ENCODE measurements at places on chromosomes 16 and 17.

DNA sequence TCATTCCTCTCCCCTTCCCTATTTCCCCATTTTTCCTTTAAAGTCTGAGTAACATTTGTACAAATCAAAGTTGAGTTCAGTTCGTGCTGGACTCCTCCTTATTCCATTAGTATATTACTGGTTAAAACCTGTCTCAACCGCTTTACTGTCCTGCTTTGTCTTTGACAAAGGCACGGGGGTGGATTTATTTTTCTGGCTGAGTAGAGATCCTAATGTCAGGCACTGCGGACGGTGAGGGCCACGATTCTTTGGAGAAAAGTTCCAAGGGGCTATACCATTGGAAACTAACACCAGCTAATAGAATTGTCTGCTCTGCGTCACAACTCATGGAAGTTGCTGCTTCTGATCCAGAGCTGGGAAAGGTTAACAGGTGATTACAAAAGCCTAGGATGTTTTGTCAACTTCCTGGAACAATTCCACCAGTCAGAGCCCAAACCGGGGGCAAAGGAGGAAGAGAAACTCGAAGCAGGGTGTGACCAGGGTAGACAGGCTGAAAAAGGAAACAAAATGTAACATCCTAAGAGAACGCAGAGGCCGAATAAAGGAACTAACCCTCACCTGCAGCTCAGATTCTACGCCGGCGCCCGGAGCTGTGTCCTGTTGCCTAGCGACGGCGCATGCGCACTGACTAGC, 12.4 kb downstream of the TAT start:
- peak; percentile 20 for DNase-seq

GRCh38 chr16:6111390-6111789, 1013.8 kb upstream of the EEF2KMT start:
- DNase-seq, result no peak

- DNase-seq, result no peak
Measured at GRCh38 chr16:1977875-1978268, 3.4 kb downstream of the NOXO1 start.

GRCh38 chr16:66509576-66509975, 40.3 kb downstream of the TK2 start:
- DNase-seq, result no peak

DNA sequence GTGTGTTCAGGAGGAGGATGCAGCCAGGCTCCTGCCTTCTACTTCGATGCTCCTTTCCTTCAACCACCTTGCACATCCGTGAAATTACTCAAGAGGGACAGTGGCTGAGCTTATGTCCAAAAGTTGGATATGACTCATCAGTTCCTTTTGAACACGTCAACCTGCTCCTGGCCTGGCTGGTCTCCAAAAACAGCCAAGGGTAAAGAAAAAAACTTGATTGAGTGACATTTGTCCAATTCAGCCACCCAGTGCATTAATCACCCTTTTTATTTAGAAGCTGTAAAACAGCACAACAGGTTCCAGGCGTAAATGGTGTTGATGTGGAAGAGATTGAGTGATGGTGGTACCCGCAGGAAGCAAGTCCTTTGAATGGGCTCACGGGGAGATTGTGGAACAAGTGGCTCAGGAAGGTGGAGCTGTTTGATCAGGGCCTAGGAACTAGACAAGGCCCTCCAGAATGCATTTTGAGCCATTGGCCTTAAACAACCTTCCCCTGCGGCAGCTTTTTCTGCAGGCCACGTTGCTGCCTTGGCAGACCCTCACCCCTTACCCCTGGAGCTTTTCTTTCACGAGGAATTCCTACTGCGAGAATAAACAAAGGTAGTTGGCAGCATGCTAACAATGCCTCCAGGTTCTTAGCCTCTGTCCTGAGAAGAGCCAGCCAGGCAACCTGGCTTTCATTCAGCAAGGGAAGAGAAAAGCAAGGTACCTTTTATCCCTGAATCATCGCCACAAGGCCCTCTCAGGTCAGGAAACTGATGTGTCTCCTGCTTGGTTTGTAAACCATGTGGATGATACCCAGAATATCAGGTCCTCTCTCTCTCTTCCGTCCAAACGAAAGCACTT, 173.3 kb upstream of the CACNG5 start:
- no peak for DNase-seq

DNA sequence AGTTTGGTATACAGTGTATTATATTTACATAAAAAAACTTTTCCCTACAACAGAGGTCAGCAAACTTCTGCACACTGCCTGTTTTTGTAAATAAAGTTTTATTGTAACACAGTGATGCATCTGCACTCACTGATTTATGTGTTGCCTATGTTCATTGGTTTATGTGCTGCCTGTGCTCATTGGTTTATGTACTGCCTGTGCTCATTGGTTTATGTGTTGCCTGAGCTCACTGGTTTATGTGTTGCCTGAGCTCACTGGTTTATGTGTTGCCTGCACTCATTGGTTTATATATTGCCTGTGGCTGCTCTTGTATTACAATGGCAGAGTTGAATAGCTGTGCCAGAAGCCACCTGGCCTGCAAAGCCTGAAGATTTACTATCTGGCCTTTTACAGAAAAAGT, 81.6 kb downstream of the MYH11 start:
- peak; percentile 36 for DNase-seq

- DNase-seq, result no peak
Measured at GRCh38 chr17:19654896-19655295, 6.3 kb downstream of the ALDH3A2 start.

- peak; percentile 43 for DNase-seq
Measured at GRCh38 chr16:82631701-82632685, 5.2 kb downstream of the CDH13 start.

- DNase-seq, result no peak
Measured at GRCh38 chr17:80006339-80006720, 29.3 kb downstream of the TBC1D16 start.

DNA sequence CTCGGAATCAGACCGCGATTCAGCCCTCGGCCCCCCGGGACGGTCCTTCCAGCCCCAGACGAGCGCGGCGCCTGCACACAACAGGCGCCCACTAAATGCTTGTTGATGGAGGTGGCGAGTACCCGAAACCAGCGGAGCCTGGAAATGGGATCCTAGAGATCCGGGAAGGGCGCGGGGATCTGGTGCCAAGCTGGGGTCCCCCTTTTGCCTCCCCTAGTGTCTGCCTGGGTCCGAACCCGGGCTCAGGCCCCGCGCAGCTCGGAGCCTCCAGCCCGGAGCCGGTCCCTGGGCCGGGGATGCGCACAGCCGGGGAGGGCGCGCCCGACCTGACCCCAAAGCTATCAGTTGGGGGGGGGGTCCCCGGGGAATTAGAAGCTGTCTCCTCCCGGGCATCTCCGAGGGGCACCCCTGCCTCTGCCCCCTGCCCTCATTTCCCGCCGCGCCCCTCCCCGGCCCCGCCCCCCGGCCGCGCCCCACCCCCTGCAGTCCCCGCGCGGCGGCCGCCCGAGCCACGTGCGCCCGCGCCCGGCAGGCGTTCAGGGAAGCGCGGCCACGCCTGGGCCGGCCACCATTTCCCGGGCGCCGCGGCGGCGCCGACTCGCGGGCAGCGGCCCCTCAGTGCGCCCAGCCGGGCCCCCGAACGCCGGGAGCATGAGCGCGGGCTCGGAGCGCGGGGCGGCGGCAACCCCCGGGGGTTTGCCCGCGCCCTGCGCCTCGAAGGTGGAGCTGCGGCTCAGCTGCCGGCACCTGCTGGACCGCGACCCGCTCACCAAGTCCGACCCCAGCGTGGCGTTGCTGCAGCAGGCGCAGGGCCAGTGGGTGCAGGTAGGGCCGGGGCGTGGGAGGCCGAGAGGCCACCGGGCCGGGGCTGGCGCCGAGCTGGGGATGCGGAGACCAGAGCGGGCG, at the start of gene CPNE7:
Gene CPNE7 (plus strand): TSS at position 512 of the 906 bp plus-strand sequence. CDS start 140 bp downstream, at position 652.
- DNase-seq, result peak; percentile 76

- peak; percentile 36 for DNase-seq
Measured at GRCh38 chr17:76725580-76726230, 701 bp downstream of the JMJD6 start.

- no peak for DNase-seq
Measured at GRCh38 chr16:16176328-16176727, 47.0 kb downstream of the ABCC6 start.

DNA sequence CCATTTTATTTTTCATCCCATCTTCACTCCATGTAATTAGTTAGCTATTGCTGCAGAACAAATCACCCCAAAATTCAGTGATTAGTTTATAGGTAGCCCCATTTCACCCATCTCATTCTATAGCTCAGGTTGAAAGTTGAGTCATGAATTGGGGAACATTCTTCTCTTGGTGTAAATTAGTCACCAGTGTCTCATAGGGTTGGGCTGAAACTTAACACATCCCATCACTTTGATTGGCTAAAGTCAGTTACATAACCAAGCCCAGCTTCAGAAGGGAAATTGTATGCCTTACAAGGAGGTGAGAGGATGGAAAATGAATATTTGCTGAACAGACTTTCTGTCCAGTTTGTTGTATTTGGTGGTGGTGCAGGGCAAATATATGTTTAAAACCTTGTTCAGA, 477.5 kb downstream of the WWOX start:
- DNase-seq, result no peak

DNA sequence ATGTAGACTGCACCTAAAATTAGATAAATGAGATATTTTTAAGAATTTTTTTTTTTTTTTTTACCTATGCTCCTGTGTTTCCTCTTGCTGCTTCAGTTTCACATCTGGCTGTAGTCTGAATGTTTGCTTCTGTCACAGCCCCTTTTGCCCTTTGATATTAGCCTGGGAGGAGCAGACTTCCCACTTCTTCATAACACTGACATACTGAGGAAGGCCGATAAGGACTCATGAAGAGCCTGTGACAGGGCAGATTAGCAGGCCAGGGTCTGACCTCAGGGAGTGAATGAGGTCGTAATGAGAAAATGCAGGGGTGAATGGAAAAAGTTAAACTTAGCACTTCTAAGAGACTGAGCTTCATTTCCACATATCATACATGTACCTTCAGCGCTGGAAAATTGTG, at the start of gene SLFN14:
Gene SLFN14 (minus strand): TSS at position 117 of the 400 bp plus-strand sequence. CDS start 2,757 bp downstream, outside the sequence.
- no peak for DNase-seq

DNA sequence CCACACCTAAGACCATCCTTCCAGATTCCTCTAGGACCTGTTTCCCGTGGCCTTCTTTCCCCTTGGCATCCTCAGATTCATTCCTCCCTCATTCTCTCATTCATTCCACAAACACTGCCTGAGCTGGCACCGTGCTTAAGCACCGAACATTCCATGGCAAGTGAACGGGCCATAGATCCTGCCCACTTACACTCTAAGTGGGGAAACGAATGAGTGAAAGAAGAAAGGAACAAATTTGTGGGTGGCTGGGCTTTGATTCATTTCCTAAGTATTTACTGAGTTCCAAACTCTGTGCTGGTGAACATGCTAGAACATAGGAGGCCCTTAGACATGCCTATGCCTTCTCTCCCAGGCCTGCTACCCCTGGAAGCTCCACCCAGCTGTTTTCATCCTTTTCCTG, 30.0 kb downstream of the SRCIN1 start:
- no peak for DNase-seq

GRCh38 chr17:21019976-21020586, 22.7 kb downstream of the USP22 start:
- DNase-seq, result peak; percentile 53

DNA sequence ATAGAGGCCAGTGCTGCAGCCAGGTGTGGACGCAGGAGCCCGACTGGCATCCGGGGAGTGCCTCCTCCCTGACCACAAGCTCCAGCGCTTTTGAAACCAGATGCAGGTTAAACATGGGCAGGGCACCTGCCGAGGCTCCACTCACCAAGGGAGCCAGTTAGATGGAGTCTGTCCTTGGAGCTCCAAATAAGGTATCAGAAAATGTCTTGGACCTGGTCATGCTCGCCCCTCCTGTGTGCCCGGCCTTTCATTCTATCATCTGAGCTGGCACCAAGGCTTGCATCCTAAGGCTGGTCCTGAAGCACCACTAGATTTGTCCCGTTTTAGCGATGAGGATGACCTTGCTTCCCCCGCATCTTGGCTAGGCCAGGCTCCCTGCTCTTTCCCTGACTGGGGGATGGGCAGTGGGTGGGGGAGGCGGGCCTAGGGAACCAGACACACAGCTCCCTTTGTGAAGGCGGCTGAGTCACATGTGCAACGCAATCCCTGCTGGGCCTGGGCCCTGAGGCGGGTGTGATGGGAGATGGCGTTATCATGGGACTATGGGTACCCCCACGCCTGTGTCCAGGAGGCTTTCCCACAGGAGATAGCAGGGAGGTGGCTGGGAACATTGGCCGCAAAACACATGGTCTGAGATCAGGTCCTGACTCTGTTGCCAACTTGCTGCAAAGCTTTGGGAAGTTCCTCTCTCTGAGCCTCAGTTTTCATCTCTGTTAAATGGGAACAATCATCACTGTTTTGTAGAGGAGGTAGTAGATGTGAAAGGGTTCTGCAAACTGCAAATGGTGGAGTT, 5.0 kb upstream of the ADGRG1 start:
- peak; percentile 60 for DNase-seq

- no peak for DNase-seq
Measured at GRCh38 chr17:9211133-9211765, 189.9 kb downstream of the NTN1 start.

- DNase-seq, result peak; percentile 65
Measured at GRCh38 chr17:7136266-7136877, 21.8 kb upstream of the ASGR2 start.

DNA sequence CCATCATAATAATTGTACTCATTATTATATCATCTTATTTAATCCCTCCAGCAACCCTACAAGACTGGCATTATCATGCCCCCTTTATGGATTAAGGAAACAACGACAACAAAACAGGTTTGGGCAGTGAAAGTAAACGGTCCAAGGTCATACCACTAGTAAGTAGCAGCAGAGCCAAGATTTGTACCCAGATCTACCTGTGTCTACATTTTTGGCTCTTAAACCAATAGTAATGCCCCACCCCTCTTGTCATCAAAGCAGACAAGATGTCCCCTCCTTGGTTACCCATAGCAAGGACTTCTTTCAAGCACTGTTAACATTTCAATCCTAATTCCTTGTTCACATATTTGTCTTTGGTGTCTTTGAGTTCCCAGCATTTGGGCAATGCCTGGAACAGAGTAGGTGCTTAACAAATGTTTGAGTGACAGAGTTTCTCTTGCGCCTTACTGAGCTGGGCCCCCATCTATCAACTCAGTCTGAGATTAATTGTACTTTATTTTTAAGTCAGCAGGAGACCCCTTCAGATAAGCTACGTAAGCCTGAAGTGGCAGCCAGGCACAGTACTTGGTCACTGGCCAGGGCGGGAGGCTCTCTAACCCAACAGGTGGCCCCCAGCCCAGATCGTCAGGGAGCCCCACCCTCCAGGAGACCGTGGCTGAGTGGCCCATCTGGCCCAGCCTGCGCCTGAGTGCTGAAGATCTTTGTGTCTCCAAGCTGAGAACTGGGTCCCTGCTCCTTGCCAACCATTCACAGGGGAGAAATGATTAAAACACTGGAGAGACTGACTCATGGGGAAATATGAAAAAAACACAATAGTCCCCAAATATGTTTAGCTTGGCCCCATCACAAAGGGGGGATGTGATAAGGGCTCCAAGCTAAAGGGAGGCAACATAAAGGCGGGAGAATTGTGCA, 75.8 kb downstream of the AXIN2 start:
- DNase-seq, result no peak

DNA sequence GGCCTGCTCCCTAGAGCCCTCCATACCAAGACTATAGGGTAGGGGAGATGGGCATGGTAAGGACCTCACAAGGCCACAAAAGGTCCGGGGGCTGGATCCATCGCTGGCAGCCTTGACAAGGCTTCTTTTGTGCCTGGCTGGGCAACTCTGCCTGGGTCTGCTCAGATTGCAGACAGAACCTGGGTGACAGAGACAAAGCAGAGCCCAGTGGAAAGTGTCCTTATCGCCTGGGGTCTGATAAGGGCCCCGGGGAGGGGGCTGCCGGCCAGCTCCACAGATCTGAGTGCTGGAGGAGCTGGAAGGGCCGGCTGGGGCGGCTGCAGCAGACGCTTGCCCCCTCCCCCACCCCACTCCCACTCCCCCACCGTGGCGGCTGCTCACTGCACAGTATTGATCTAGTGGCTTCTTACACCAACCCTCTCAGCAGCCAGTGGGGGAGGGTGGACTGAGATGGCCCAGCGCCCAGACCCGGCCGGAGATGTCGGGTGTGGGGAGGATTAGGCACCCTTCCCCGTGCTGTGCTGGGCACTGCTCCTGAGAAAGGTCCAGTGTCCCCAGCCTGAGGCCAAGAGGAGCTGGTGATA, 7.2 kb downstream of the MMP15 start:
- DNase-seq, result no peak

All from iPS-NIHi11 (cell line).